Lung microvascular endothelial cell (primary cell): ENCODE measurements at places on chromosomes 11 and 22. TPM values are rescaled to one million over a fixed set of nuclear protein-coding genes. Genes with fewer than 3 reads are reported as not detected.

DNA sequence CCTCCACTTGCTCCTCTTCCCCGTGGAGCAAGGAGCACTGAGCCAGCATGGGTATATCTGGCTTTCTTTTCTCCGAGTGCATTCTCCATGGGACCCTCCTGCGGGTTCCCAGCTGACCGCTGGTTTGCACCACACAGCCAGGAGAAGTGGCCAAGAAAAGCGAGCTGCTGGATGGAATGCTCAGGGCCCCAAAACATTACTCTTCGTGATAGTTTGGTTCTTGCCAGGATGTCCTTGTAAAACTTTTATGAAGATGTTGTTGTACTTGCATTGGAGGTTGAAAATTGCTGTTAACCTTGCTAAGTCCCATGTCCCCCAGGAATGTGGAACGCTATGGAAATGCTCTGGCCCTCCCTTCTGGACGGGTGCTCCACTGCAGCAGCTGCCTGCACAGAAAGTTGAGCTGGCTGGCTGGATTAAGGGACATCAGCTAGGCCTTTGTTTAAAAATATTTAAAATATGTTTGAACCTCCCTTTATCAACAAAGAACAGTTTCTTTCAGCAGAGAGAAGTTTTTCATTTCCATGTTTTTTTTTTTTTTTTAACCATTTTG is 68.7 kb downstream of the ZNRF3 start:
- DNase-seq, result no peak

DNA sequence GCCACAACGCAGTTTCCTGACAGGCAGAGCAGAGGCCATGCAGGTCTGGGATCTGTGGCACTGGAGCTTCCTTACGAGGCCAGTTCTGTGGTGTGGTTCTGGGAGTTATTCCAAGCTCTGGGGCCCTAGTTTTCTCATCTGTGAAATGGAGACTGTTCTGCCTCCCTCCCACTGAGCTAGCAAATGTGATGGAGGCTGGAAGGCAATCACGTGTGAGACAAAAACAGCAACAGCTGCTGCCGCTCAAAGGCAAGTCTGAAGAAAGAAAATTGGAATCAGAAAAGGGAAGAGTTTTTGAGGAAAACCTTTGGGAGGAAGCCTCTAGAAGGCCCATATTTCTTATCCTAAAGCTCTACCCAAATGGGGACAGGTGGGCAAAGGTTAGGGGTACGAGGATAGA is 8.3 kb upstream of the RIC3 start:
- DNase-seq, result no peak

The APLNR gene
- under 0.01 TPM in 2 replicates for total RNA-seq

DNA sequence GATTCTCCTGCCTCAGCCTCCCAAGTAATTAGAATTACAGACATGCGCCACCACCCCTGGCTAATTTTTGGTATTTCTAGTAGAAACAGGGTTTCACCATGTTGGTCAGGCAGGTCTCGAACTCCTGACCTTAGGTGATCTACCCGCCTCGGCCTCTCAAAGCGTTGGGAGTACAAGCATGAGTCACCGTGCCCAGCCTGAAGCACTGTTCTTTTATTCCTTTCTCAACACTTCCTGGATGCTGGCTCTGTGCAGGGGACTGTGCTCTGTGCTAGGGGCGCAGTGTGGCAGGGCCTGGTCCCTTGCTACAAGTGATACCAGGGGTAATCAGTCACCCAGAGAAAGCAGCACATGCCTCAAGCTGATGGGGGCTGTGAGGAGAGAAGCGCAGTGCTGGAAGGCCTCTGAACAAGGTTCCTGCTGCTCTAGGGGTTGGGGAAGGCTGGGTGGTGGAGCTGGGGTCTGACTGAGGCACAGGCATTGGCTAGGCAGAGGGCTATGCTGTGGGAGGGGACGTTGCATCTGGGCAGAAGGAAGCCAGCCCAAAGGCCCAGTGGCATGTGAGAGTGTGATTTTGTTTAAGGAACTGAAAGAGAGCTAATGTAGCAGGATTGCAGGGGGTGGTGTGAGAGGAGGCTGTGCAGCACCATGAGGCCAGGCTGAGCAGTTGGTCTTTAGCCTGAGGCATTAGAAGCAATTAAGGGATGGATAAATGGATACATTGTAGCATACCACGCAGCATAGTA is 42.5 kb downstream of the CABIN1 start:
- peak; percentile 19 for DNase-seq

The OTOG gene
- total RNA-seq, result not detected in 2 replicates

The TSSK2 gene
- total RNA-seq, result not detected in 2 replicates

The MADD gene
- 16.3 and 21.0 TPM in 2 replicates for total RNA-seq

DNA sequence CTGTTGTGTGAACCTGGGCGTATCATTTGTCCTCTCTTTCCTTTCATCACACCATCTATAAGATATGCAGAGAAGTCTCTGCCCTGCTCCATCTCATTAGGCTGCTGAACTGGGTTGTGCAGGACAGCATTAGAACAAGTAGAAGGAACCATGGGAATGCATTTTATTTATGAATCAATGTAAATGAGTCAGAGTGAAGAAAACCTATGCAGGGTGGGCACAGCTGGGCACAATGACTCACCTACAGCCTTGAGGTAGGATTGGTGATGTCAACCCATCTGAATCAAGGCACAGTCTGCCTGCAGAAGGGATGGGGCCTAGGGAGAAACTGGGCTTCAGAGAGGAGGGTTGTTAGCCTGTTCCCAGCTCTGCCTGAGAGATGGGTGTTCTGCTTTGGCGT is 123.4 kb downstream of the CSNK2A3 start:
- no peak for DNase-seq

DNA sequence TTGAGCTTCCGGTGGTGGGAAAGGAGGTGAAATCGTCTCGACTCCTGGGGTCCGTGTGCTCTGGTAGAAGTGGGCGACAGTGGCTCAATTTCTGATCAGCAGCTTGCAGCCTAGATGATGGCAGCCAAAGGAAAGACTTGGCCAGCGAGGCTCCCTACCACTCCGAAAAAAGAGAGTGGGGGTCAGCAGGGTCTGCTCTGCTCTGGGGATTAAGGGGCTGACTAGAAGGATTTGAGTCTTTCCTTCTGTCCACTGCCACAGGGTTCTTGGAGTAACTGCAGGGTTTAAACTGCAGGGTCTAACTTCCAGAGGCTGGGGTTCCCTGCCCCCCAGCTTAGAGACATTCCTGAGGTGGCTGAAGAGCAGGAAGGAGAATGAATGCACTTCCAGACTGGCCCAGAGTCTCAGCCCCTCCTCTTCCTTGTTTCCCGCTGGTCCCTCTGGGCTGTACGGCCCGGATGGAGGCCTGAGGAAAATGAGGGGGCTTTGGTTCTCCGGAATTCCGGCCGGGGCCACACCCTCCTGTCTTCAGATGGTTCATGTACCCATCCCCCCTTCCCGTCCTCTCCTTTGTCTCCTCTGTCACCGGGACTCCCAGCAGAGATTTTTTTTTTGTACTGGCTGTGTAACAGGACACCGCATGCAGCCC is 907 bp downstream of the SERPINH1 start:
- peak; percentile 33 for DNase-seq

- peak; percentile 84 for DNase-seq
Observed at GRCh38 chr22:38056969-38057891, at the start of gene PICK1. Gene PICK1, plus strand, starts transcription at chr22:38057404. Its CDS starts 406 bp downstream, at chr22:38057810.

DNA sequence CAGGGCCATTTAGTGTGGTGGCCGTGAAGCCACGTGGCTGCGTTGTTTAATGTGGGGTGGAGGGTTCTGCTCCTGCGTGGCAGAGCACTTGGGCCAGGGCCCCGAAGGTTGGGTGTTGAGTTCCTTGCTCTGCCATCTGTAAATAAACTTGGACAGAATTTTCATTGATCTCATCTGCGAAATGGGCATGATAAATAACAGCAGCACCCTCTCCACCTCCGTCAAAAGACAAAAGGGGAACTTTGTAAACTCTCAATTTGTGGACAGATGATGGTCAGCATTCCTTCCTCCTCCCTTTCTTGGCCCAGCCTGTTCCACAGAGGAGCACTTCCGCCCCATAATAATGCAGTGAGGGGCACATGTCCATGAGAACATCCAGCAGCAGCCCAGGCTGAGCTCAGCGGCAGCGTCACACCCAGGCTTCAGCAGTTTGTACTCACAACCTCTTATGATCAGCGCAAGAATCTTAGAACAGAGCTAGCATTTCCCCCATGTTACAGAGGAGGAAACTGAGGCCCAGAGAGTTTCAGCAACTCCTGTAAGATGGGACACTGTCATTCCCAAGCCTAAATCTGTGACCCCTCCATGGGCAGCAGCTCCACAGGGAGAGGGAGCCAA is 874.5 kb downstream of the BRD1 start:
- DNase-seq, result no peak

DNA sequence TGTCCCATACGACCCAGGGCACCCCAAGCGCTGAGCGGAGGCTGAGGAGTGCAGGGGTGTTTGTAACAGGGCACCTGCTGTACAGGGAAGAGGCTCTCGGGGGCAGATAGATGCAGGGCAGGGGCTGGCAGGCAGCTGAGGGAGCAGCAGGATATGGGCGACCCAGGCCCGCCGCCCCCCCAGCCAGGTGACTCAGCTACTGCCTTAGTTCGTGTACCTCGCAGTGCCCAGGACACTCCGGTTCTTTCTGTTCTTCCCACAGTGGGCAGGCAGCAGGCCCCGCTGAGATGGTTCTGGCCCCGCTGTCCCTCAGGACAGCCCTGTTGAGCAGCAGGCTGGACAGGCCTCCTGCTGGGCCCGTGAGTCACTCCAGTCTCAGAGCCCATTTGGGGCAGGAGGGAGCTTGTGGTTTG is 16.2 kb downstream of the PHLDA2 start:
- no peak for DNase-seq

The BCL2L13 gene
- 26.0 and 28.8 TPM in 2 replicates for total RNA-seq

GRCh38 chr22:22746963-22747933 is 102.8 kb downstream of the GGTLC2 start:
- DNase-seq, result no peak

The OR56A1 gene
- total RNA-seq, result not detected in 2 replicates

DNA sequence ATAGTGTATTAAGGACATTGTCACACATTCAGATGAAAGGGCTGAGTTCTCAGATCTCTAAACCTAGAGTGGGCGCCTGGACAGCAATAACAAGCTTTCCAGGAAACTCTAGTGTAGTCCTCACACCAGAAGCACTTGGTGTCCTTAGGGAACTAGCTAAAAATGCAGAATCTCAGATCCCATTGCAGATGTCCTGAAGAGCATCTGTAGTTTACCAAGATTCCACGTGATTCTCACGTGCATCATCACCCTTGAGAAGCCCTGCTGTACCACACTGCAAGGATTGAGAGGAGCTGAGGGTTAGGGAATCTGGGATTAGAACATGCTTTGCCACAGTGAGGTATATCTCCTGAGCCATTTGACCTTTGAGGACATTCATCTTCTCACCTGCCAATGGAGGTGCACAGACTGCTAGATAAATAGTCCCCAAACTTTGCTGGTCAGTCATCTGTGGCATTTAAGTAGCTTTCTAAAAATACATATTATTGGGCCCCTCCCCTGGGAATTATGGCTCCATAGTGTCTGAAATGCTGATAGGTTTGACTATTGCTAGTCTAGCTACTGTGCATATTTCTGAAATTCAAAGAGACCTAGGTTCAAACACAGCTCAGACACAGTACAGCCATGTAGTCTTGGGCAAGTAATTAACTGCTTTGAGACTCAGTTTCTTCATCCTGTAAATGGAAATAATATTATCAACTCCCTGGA is 1068.9 kb downstream of the OPCML start:
- no peak for DNase-seq

DNA sequence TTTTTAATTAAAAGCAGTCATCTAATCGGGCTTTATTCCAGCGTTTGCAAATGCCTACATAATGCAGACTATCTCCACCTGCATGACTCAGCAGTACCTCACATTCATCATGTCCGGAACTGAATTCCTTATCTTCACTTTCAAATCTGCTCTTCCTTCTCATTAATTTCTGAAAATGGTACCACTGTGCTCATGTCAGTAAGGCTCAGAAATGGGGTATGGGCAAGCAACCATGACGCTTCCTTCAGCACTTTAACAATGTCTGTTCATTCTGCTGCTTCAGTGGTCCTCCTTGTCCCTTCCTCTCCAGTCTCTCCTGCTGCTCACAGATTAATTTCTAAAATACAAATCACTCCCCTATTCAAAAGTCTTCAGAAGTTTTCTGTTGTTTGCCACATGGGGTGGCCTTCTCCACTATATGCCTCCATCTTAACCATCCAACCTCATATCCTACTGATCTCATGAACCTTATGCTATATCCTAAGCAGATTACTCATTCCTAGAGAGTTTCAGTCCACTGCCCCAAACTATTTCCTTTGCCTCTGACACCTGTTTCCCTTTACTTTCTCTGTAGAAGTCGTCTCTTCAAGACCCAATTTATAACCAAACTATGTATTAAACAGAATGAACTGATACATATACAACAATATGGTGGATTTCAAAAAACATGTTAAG is 7.0 kb downstream of the GTF2H1 start:
- DNase-seq, result no peak

The MAFF gene
- 41.0 and 262 TPM in 2 replicates for total RNA-seq

- DNase-seq, result no peak
Observed at GRCh38 chr11:118877487-118878162, 6.1 kb upstream of the CXCR5 start.

The MUC5AC gene
- total RNA-seq, result not detected in 2 replicates

DNA sequence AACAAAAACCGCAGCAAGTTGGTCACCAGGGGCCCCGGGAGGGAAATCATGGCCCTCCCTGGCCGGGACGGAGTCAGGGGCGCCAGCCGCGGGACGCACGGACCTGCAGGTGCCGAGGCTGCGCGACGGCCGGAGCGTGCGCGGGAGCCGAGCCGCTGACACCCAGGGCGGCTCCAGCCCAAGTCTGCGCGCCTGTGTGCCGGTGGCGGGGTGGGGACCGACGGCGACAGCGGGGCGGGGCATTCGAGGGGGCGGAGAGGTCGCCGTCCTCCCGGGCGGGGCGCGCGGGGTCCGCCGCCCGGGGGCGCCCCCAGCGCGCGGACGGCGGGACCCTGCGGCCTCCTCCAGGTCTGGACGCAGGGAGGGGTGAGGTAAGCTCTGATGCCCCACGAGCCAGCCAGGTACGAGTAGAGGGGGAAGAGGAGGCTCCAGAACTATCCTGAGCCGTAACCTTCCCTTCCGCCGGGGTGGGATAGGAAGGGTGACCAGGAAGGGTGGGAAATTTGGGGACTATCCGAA is at the start of gene ESAM:
Gene ESAM, minus strand, starts transcription at position 186 of the 519 bp plus-strand sequence. Its CDS starts 136 bp downstream, at position 50.
- peak; percentile 50 for DNase-seq

The MB gene
- total RNA-seq, result not detected in 2 replicates

DNA sequence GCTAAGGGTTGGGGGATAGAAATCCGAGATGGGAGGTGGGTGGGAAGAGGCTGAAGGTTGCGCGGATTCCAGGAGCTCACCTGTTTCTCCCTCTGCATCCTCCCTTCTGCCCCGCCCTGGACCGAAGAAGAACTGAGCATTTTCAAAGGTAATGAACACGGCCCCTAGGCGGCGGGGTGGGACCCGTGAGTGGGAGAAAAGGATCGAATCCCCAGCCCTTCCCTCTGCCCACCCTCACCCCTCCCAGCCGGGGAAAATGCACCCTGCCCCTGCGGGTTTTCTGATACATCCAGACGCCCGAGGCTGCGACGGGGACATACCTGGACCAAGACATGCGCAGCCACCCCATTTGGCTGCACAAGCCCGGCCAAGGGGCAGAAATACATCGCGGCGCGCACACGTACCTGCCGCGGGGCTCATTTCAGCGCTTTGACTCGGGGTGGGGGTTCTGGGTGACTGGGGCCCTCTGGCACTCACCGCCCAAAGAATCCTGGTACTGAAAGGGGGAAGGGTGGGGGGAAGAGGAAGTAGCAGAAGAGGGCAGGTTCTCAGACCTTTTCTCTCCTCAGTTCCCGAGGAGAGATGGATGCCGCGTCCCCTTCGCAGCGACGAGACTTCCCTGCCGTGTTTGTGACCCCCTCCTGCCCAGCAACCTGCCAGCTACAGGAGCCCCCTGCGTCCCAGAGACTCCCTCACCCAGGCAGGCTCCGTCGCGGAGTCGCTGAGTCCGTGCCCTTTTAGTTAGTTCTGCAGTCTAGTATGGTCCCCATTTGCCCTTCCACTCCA is 6.0 kb downstream of the VSIG2 start:
- DNase-seq, result peak; percentile 33

The SCUBE2 gene
- 0.87 and 0.99 TPM in 2 replicates for total RNA-seq

- peak; percentile 66 for DNase-seq
Observed at GRCh38 chr11:68383976-68384501, 71.6 kb downstream of the LRP5 start.
